Vagina (tissue), 2 donors: ENCODE measurements at places on chromosomes 6 and 20. TPM values are rescaled to one million over a fixed set of nuclear protein-coding genes. Genes with fewer than 3 reads are reported as not detected.
A peak's percentile ranks its signal among the peaks of the same experiment; 100 is the strongest.

DNA sequence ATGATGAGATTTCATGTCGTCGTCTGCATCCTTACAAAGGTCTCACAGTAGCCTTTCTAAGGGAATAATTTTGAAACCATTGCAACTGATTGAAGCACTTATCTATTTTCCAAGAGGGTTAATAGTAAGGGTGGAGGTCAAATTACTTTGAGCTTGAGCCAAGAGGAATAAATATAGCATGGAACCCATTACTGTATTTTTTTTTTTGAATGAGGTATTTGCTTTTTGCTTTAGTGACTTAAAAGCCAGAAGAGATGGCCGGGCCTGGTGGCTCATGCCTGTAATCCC lies 78.3 kb downstream of the SCAND1 start:
- no peak overlapping the region for H3K4me3 ChIP-seq
- no peaks in the 10 kb centered on the region for H3K36me3 ChIP-seq
- peaks cover 16% of the 10 kb centered on the region for H3K4me1 ChIP-seq
- no peak for DNase-seq
- no peaks in the 10 kb centered on the region for H3K27me3 ChIP-seq

- H3K4me1 ChIP-seq = no peaks in the 10 kb centered on the region
- H3K27ac ChIP-seq = no peak overlapping the region
- DNase-seq = no peak
- no peaks in the 10 kb centered on the region for H3K36me3 ChIP-seq
- H3K27me3 ChIP-seq = no peaks in the 10 kb centered on the region
Observed at GRCh38 chr6:156508923-156509322, 268.3 kb upstream of the ARID1B start.

GRCh38 chr6:108896111-108896661 lies 48.0 kb downstream of the ARMC2 start:
- peaks cover 14% of the 10 kb centered on the region for H3K4me1 ChIP-seq
- peak overlapping the region; percentile 45 for H3K27ac ChIP-seq
- no peak overlapping the region for H3K4me3 ChIP-seq
- no peaks in the 10 kb centered on the region for H3K27me3 ChIP-seq

- DNase-seq = no peak
- H3K36me3 ChIP-seq = no peaks in the 10 kb centered on the region
- H3K4me1 ChIP-seq = no peaks in the 10 kb centered on the region
- H3K4me3 ChIP-seq = no peak overlapping the region
Observed at GRCh38 chr20:22723659-22724058, 139.3 kb upstream of the FOXA2 start.

- H3K36me3 ChIP-seq = no peaks in the 10 kb centered on the region
- no peak overlapping the region for H3K27ac ChIP-seq
- no peaks in the 10 kb centered on the region for H3K4me1 ChIP-seq
- no peak for DNase-seq
- H3K27me3 ChIP-seq = no peaks in the 10 kb centered on the region
Observed at GRCh38 chr6:56904068-56904467, 50.8 kb upstream of the BEND6 start.

DNA sequence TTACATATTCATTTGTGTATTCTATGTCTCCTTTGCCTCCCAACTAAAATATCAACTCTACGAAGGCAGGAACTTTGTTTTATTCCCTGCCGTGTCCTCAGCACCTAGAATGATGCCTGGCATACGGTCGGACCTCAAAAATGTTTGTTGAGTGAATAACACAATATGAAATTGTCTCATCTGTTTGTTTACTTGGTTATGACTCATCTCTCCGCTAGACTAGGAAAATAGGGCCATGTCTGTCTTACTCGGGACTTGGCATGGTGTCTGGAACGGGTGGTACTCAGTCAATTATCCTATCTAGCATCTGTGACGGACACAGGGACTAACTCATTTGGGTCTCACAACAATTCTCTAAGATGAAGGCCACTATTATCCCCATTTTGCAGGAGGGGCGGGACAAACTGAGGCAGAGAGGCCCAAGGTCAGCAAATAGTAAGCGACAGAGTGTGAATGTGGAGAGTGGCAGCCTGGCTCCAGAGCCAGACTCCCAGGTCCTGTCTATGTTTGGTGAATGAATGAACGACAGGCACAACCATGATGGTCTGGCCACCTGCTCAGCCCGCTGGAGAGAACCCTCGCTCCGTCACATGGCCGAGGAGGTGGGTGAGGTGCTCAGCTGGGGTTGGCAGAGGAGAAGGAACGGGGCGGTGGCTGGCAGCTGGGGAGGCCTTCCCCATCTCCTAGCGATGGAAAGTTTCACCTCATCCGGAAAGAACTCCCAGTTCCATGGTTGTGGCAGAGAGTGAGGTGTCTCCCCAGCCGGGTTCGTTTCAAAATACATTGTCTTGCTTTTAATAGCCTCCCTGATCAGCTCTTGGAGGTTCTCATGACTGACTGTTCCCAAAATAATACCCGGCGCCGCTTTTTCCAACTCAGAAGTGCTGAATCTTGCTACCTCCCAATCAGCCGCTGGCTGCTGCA lies 27.6 kb upstream of the NFATC2 start:
- no peaks in the 10 kb centered on the region for H3K36me3 ChIP-seq
- H3K4me1 ChIP-seq = peaks cover 13% of the 10 kb centered on the region
- no peak for DNase-seq
- no peaks in the 10 kb centered on the region for H3K27me3 ChIP-seq
- H3K4me3 ChIP-seq = peak overlapping the region; percentile 14

PRRC2A gene
- total RNA-seq = 74.6 TPM

KCNK16 gene
- not detected for total RNA-seq

ARMH2 gene
- not detected for total RNA-seq

HEY2 gene
- total RNA-seq = 0.98 TPM
